PC-3 (cell line): ENCODE measurements at places on chromosomes 16 and 17. TPM values are rescaled to one million over a fixed set of nuclear protein-coding genes. Genes with fewer than 3 reads are reported as not detected.

GRCh38 chr17:69417545-69418483 lies 3.3 kb downstream of the MAP2K6 start:
- peak; percentile 61 for DNase-seq

- no peak for DNase-seq
These were observed 11.3 kb upstream of the RASD1 start for GRCh38 chr17:17507465-17508011.

GRCh38 chr17:29621751-29622194 lies 939 bp downstream of the CORO6 start:
- no peak for DNase-seq

DNA sequence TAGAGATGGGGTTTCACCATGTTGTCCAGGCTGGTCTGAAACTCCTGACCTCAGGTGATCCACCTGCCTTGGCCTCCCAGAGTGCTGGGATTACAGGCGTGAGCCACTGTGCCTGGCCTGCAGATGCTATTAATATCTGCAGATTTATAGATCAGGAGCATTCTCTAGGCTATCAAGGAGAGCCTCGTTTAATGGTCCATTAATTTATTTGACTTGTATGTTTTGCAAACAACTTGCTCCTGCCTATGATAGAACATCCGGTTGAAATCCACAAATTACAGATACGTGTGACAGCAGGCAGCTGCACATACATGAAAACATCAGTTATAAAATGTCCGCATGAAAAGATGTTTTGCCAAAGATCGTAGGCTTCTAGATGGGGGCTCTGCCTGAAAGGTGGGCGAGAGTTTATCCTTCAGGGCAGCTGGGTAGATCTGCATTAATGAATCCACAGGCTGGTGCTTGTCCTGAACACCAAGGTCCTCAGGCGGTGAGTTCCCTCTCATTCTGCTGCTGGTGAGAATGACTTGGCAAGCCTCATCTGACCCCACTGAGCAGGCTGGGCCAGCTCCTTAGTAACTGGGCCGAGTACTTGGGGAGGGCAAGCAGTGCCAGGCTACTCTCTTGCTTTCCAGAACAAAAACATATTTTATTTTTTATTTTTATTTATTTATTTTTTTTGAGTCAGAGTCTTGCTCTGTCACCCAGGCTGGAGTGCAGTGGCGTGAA lies 37.1 kb upstream of the MGAT5B start:
- no peak for DNase-seq

- no peak for DNase-seq
These were observed 363.1 kb downstream of the WWOX start for GRCh38 chr16:78462288-78463208.

DNA sequence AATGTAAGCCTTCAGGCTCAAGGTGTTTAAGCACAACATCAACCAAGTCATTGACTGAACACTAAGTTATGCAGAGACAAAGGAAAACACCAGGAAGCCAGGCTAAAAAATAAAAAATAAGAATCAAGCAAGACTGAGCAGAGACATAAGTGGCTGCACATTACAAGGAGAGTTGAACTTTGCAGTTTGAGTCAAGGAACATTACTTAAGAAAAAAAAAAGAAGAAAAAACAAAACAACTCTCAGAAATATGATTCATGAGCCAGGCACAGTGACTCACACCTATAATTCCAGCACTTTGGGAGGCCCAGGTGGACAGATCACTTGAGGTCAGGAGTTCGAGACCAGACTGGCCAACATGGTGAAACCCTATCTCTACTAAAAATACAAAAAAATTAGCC lies 168.1 kb downstream of the C16orf95 start:
- peak; percentile 30 for DNase-seq

- no peak for DNase-seq
These were observed 392.0 kb downstream of the GRIN2A start for GRCh38 chr16:9790199-9790598.

DNA sequence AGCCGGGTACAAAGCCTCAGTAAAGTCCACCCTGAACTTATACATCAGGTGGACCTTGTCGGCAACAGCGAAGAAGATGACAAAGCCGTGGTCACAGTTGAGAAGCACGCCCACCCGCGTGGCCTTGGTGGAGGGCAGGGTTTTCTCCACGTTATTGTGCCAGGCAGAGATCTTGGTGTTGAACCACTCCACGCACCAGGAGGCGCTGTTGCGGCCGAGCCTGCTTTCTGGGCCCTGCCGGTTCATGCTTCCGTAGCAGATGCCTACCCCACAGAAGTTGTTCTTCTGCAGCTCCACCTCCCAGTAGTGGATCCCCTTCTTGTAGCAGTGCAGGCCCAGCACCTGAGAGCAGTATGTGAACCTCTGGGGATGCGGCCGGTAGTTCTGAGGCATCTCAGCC lies 22.1 kb downstream of the TRIM25 start:
- no peak for DNase-seq

GRCh38 chr16:88062341-88063210 lies 111.3 kb downstream of the BANP start:
- no peak for DNase-seq

- DNase-seq, result no peak
These were observed 204.2 kb downstream of the CA10 start for GRCh38 chr17:51954232-51954765.

The GRAPL gene
- total RNA-seq, result not detected in 2 replicates

The LITAFD gene
- not detected in 2 replicates for total RNA-seq
